ENCODE measurements at places on chromosomes 5 and 9.

- DNase-seq: peak; percentile 89
Measured at GRCh38 chr5:136062366-136063274, 33.8 kb downstream of the TGFBI start.

DNA sequence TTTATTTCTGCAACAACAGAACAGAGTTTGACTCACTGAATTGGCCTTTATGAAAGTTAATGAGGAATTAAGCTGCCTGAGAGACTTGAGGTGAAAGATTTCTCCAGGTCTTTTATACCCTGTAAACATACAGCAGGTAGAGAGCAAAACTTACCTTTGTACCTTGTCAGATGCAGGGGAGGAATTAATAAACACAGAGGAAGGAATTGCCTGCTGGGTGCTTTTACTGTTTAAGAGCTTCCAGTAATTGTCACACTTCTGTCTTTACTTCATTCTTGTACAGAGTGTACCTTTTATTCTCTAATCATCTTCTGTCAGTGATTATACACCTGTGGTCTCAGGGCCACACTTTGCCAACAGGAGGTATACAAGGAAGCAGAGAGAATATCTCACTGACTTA is 94.0 kb upstream of the GRIN3A start:
- DNase-seq: no peak

- no peak for DNase-seq
Measured at GRCh38 chr5:158143081-158143480, 284.1 kb upstream of the CLINT1 start.

GRCh38 chr5:140004174-140004573 is 38.9 kb downstream of the NRG2 start:
- no peak for DNase-seq

GRCh38 chr9:11893331-11893730 is 799.9 kb upstream of the TYRP1 start:
- DNase-seq: no peak

DNA sequence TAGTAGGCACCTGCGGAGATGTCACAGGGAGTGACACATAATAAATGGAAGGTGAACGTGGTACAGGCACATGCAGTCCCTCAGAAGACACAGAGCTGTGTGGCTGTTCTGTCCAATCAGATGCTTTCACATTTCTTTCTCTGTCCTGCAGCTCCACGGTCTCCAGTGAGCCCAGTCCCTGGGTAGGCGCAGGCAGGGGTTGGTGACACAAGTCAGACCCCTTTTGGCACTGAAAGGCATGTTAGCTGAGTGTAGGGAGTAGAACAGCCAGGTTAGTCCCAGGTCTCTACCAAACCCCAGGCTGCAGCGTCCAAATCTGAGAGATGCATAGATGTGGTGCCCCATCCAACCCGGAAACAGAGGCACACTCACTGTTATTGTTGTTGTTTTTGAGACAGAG is 2.8 kb downstream of the SLC31A2 start:
- no peak for DNase-seq

DNA sequence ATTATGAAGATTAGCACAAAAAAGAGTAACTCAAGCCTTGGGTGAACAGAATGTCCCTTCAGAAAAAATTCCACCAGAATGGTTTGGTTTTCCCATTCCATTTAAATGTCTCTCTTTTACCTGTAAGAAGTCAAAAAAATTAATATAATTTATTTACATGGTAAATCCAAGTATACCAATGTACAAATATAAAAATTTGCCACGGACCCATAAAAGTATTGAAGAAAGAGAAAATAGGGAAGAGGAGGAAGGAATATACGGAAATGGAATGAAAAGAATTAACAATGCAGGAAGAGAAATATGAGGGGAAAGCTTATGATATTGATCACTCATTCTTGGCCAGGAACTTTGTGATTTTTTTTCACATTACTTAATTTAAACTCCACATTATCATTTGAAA is at the start of gene OR13C9:
Gene OR13C9, minus strand, starts transcription at position 101 of the 400 bp plus-strand sequence. Its CDS starts 0 bp downstream, at position 101.
- DNase-seq: no peak

DNA sequence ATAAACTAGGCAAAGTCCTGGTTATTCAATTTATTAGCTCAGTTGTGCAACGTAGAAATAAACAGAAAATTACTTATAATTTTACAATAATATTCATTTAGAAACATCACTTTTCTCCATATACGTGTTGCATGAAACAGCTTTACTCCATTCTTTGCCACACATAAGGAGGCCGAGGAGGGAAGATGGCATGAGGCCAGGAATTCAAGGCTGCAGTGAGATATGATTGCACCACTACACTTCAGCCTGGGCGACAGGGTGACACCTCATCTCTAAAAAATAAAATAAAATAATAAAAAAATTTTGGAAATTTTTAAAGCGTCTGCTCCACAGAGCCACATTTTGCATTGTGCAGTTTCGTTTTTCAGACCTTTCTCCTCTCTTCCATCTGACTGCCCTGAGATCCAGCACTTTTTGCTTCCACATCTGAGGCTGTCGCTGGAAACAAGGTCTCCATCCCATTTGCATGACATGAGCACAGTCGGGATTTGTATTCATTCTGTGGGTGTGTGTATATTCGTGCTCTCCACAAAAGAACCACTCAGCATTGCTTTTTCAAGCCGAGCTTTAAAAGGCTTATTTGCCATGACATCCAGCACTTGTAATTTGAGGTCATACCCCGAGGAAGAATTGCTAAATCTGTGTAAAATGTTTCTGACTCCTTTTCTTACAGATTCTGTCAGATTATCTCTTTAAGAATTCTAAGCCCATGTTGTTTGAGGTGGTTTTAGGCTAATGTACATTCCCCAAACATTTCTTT is 98.6 kb upstream of the MSX2 start:
- DNase-seq: no peak

GRCh38 chr5:136115183-136115865 is 17.3 kb upstream of the SMAD5 start:
- DNase-seq: no peak

GRCh38 chr9:100933656-100934055 is 94.9 kb upstream of the PLPPR1 start:
- DNase-seq: no peak

GRCh38 chr9:83656952-83657351 is 34.0 kb downstream of the IDNK start:
- DNase-seq: no peak

- DNase-seq: no peak
Measured at GRCh38 chr5:53123702-53124101, 14.1 kb upstream of the MOCS2 start.

- no peak for DNase-seq
Measured at GRCh38 chr9:4725706-4726442, 15.1 kb downstream of the AK3 start.

DNA sequence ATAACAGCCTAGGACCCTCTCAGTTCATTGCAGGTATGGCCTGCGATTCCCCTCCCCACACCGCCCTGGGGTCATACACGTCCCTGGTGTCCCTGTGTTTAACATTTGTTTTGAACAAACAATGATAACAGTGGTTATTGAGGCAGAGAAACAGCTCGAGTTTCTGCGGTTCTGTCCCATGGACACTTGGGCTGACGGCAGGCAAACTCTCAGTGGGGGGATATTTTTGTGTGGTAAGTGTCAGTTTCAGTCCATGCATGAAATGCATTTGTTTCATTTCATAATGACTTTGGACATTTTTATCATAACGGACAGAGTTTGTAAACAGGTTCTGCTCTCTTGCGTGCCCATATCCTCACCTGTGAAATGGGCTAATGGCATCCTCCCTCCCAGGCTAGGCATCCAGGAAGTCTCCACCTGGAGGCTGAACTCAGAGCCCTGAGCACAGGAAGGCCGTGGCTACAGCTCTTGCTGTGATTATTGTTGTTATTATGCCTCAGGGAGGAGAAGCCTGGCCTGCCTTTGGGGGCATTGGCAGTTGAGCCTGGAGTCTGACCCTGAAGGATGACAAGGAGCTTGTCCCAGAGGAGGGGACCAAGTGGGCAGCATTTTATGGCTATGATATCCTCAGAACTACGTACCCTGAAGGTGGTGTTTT is 190.9 kb downstream of the GADD45G start:
- no peak for DNase-seq

GRCh38 chr5:153863951-153864350 is 174.8 kb downstream of the FAM114A2 start:
- DNase-seq: no peak

DNA sequence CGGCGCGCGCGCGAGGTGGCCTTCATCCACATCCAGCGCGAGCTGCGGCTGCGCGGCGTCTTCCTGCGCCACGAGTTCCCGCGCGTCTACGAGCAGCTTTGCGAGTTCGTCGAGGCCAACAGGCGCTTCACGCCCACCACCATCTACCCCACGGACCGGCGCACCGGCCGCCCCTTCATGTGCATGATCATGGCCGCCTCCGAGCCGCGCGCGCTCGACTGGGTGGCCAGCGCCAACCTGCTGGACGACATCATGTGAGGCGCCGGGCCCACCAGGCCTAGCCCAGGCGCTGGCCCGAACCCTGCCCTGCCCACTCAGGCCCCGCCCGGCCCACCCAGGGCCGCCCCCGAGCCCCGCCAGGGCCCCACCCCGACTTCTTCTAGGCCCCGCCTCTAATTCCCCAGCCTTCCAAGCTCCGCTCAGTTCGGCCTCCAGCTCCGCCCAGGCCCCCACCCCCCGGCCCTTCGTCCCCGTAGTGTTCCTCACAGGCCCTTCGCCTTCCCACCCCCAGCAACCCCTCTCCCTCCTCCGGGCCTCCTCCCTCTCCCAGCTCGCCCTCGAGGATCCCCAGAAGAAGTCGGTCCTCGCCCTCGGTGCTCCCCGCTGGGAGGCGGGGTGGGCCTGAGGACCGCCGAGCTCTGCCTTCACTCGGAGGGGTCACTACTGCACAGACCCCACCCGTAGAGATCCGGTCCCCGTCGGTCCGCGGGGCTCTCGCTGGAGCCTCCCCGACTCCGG is 2.0 kb upstream of the PHPT1 start:
- DNase-seq: peak; percentile 20

GRCh38 chr9:13860019-13860418 is 453.9 kb downstream of the NFIB start:
- DNase-seq: no peak

DNA sequence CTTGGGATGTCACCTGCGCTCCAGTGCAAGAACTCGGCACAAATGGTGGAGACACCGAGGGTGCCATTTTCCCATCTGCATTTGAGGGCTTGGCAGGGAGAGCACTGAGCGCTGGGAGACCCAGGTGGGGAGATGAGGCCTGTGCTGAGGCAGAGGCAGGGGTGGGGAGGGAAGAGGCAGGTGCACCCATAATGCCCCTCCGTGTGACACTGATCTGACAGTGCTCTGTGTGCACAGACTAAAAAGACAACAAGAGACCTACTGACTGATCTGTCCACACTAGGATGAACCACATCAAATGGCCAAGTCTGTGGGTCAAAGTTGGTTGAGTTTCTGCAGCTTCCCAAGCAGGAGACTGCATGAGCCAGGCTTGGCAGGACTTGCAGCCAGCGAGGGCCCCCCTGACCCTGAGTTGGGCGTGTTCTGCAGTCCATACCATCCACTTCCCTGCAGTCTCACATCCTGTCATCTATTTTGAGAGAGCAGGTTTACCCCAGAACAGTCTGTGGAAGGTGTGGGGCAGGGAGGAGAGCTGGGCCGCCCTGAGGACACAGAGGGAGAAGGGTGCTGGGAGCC is 41.9 kb downstream of the NEK6 start:
- no peak for DNase-seq

DNA sequence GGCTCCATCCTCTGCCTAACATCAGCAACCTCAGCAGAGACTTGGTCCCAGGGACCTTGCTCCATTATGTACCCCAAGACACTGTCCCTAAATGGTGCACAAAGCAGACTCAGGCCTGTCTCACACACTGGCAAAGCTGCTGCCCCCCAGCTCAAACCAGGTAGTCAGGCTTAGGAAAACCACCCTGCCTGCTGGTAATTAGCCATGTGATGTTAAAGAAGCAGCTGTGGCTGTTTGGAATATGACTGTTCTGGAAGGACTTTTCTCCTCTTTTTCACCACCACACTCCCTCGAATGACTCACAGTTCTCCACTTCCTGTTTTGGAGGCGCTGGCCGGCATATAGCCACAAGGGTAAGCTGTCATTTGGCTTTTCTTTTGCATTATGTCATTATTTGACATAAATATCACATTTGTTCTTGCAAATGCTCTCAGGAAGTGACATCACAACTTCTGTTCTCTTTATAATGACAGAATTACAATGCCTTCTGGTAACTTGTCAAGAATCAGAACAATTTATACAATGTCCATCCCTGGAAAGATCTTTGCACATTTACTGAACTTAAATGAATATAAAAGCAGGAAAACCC is 113.9 kb downstream of the SUSD1 start:
- no peak for DNase-seq

DNA sequence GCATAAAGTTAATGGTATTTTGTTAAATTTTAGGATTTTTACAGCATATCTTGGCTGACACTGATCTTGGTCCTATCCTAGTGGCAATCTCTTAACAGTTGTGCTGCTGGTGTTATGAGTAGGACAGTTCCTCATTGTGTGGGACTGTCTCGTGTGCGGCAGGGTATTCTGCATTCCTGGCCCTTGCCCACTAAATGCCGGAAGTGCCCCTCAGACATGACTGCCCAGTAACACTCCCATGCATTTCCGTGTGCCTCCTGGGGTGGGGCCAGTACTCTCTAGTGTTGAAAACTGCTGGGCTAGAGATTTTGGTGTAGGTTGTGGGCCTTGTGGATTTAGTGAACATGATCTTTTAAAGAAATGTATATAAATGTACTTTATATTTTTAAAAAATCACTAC is 227.1 kb upstream of the DMRT1 start:
- DNase-seq: no peak

DNA sequence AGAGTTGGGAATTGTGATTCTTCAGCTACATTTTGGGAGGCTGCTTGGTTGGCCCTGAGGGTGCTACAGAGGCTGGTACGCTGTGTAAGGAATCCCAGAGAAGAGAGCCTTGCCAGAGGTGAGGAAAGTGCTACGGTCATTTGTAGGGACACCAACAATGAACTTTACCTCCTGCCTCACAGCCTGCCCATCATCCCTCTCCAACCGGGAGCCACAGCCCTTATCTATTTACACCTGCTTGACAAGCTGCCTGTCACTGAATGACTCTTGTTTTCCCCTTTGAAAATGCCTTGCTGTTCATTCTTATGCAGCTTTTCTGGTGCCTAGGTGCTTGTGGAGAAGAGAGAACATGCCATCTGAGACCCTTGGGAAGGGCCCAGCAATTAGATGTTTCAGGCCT is 110.8 kb downstream of the PCSK1 start:
- DNase-seq: no peak

- no peak for DNase-seq
Measured at GRCh38 chr5:8012131-8012977, 143.4 kb downstream of the MTRR start.

GRCh38 chr9:137000177-137000930 is 4.0 kb upstream of the CLIC3 start:
- DNase-seq: peak; percentile 49

DNA sequence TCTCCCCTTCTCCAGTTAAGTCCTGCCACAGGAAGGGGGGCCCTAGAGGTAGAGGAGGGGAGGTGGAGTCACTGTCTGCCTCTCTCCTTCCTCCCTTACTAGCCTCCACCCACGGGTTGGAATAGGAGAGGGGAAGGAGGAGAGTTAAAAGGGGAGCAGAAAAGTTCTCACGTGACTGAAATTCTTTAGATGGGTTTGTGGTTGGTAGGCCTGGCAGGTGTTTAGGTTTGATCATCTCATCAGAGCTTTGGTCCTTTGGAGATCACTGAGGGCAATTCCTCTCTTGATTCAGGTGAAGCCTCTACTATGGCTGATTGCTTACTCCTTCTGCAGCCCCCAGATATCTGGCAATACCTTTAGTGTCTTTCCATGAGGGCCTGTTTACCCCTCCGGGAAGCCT is 24.9 kb upstream of the C5orf63 start:
- DNase-seq: no peak

GRCh38 chr9:135343136-135343535 is 136.4 kb upstream of the PPP1R26 start:
- DNase-seq: no peak
